ENCODE measurements at places on chromosomes 2 and 18.

DNA sequence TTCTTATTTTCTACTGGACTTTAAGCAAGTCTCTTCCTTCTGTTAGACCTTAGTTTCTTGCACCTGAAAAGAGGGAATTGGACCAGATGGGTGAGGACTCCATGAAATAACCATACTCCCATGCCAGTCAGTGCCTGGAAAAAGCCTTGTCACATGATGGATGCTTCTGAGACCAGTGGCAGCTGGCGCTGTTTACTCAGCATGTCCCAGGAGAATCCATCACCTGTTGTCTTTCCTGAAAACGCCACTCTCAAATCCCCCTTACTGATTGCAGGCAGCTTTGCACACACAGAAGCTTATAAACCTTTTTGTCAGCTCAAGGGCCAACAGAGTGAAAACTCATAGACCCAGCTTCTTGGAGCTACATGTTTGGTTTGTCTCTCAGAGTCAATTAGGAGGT is 117.6 kb downstream of the POLE4 start:
- DNase-seq, result no peak

DNA sequence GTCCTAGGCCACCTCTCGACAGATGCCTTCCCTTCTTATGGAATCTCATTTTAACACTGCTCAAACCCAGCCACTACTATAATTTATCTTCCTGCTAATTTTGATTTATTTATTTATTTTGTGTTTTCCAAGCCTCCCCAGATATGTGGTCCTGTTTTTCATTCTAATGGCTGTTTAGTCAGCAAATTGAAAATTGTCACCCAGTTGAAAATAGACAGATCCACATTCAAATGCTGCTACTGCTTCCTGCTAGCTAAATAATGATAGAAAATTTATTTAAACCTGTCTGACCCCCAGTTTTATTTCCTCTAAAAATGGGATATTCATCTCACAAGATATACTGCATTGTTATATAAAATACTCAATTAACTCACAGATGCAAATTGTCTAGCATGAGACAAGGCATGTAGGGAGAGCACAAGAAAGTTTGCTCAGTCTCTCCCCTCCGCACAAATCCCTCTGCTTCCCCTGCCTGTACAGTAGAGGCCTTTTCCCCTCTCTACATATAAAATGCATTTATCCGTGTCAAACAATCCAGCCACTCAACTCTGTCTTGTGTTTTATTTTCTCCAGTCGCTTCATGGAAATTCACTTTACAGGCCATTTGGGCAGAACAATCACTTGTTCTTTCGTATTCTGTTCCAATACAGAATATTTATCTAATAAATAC is 389.9 kb downstream of the SOX11 start:
- no peak for DNase-seq

DNA sequence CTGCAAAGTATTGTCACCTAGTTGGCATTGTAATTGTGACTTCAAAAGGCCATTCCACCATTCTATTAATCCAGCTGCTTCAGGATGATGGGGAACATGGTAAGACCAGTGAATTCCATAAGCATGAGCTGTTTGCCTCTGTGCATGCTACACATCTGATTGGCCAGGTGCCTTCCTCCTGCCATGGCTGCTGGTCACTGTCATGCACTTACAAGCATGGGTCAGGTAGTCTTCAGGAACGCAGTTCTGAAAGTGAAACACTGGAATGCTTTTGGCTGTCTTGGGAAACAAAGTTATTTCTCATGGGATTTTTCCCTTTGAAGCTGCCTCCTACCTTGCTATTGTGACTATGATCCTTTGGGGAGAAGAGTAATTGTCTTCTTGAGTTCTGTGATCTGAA is 267.6 kb downstream of the GBX2 start:
- no peak for DNase-seq

DNA sequence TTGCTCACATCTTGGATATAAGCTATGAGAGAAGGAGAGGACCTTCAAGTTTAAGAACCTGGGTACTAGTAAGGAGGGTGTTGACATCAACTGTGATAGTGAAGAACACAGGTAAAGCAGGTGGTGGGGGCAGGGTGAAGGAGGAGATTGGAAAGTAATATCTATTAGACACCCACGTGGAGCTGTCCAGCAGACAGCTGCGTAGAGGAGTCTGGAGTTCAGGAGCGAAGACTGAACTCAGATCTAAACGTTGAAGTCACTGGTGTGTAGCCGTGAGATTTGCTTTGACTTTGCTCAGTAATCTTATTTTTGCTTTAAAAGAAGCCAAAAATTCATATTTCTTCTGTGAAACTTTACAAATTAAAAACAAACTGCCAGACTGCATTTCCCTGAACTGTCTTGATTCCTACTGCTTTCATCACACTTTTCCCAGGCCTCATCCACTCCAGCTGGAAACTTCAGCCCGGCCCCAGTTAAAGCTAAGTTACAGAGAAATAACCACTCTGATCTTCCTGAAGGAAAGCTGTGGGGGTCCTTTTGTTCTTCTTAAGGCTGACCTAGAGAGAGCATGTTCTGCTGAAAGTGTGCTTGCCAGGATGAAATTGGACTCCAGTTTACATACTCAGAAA is 533.3 kb downstream of the CNTNAP5 start:
- DNase-seq, result no peak

DNA sequence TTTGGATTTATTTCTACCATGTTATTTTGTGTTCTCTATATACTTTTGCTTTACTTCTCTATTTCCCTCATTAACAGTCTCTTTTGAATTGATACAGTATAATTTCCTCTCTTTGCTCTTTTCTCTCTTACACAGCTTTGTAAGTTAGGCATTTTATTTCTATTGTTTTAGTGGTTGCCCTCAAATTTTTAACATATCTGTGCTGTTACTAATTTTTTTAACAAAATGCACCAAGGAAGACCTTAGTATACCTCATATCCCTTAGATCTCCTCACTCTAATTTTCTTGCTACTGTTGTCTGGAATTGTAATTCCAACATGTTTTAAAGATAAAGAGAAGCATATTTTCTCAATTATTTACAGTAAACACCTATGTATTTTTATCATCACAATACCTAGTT is 416.8 kb upstream of the SLC14A2 start:
- peak; percentile 28 for DNase-seq

DNA sequence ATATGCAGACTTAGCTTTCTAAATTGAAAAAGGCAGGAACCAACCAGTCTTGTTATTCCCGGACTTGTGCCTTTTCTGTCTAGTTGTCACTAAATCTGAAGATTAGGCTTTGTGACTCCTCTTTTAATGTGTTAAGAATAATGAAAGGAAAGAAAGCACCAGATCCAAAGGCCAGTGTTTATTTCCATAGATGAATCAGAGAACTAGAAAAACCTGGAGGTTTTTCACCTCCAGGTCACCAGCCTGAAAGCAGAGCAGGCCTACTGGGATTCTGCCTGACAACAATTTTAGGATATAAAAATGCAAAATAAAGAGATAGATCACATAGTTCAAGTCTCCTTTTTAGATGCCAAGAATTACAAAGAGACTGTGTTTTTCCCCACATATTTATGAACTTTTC is 160.4 kb downstream of the GULP1 start:
- peak; percentile 33 for DNase-seq

- no peak for DNase-seq
Observed at GRCh38 chr18:62365420-62365819, 40.3 kb downstream of the TNFRSF11A start.

GRCh38 chr18:48592540-48593171 is 53.8 kb downstream of the CTIF start:
- no peak for DNase-seq

Measured in astrocyte of the spinal cord (primary cell).